ENCODE measurements at places on chromosomes 7 and 10.

- peak; percentile 40 for DNase-seq
Observed at GRCh38 chr10:42960491-42960990, 116.3 kb upstream of the RET start.

DNA sequence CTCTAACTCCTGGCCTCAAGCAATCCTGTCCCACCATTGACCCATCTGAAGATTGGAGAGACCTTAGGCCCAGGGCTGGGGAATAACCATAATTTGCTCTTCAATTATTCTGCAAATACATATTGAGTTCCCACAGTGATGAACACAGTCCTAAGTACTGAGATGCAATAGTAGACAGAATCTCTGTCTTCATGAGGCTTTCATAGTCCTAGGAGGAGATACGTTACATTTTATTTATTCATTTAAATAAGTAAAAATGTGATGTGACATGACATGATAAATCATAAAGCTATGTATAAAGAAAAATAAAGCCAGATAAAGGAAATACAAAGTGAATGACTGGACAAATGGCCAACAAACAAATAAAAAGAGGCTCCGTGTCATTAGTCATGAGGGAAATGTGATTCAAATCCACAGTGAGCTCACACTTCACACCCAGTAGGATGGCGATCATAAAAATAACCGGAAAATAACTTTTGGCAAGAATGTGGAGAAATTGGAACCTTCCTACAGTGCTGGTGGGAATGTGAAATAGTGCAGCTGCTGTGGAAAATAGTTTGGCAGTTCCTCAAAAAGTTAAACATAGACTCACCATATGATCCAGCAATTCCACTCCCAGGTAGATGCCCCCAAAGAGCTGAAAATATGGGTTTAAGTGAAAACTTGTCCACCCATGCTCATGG, 52.1 kb upstream of the JCAD start:
- peak; percentile 32 for DNase-seq

DNA sequence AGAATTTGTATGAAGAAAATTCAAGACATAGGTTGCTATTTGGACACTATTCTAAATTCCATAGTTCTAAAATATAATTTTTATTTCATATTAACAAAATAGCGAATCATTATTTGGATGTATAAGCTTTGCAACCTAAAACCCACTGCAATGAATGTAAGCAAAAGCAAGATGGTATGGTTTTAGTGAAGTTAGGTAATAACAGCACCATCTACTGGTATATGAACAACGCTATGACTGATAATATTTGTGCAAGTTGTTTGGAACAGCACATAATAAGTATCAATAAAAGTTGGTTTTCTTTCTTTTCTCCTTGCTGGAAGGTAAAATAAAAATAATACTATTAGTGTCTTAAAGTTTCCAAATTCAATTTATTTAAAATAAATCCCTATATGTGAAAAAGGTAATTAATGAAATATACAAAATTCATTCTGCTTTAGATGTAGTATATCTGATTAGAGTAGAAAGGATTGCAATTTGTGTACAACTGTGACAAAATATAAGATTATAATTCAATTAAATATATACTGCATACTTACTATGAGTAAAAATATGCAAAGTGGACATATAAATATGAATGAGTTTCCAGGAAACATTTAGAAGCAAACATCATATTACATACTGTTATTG, 79.0 kb upstream of the LSM8 start:
- DNase-seq, result peak; percentile 1

DNA sequence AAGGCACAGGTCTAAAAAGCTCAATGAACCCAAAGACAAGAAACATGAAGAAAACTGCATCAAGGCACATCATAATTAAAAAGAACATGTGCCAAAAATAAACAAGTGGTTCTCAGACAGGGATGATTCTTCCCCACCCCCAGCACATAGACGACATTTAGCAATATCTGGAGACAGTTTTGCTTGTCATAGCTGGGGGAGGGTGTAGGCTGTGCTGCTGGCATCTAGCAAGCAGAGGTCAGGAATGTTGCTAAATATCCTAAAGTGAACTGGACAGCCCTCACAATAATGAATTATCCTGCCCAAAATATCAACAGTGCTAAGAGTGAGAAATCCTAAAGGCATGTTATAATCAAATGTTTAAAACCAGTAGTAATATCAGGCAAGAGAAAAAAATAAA, 122.6 kb downstream of the MICU1 start:
- no peak for DNase-seq

DNA sequence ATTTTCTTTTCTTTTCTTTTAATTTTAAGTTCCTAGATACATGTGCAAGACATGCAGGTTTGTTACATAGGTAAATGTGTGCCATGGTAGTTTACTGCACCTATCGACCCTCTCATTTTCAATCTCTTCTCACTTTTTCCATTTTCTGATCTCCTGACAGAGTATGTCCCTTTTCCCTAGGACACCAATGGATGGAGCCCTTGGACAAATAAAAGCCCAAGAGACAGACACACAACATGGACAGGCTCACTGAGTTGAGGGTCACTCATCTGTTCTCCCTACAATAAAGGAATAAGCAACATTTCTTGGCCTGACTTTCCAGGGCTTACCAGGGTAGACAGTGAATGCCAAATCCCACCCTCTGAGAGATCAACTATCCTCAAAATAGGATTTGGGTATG, 15.2 kb upstream of the UBE2D1 start:
- no peak for DNase-seq

GRCh38 chr7:116772423-116772863, 89.9 kb upstream of the CAPZA2 start:
- no peak for DNase-seq
